Right cardiac atrium (tissue), 5 donors: ENCODE measurements at places on chromosomes 12 and 14.

- DNase-seq: peak; percentile 52
Measured at GRCh38 chr12:54463034-54463433, 10.4 kb downstream of the GTSF1 start.

DNA sequence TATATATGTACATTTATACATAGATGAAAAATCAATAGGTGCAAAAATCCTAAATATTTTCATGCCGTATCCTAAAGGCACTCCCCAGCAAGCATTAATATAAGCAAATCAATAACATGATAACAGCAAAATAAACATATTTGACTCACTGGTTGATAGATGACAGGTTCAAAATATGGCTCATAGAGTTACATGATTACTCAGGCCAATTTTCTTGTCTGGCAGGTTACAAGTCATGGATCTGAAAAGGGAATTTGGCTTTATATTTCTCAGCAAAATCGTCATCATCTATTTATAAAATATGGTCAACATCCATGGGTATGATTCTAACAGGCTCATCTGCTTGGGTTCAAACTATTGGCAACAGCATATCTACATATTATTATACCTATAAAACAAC is 34.9 kb upstream of the SYT1 start:
- DNase-seq: no peak

DNA sequence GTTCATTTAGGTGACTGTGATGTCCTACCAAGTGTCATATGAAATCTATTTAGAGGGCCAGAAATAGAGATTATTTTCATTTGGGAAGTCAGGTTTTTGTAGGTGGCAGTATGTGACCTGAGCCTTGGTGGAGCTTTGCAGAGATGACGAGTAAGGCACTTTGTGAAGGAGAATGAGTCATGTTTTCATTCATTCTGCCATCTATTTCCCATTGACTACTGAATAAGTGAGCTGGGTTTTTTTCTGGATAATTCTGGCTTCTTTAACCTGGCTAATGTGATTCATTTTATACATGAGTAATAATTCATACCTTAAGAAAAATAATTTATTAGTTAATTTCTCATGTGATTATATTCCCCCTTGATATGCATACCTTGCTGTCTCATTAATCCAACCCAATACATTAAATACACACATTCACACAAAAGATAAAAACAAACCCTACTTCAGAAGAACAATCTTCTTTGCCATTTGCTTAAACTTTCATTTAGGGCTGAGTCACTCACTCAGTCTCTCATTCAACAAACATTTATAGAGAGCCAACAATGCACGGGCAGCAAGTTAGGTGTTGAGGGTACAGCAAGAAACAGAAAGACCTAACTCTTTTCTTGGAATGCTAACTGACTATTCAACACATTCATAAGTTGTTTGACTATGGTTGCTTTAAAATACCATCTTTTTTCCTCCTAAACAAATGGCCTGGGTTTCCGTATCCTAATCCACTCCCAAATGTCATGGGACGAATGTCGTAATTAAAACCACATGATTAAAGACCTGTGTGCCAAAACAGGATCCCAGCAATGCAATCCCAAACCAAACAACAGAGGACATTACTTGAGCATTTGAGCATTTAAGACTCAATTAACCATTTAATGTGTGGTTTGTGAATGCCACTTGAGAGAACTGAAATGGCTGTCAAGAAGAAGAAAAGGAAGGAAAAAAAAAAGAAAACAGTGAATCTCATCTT is 78.0 kb downstream of the KITLG start:
- no peak for DNase-seq

DNA sequence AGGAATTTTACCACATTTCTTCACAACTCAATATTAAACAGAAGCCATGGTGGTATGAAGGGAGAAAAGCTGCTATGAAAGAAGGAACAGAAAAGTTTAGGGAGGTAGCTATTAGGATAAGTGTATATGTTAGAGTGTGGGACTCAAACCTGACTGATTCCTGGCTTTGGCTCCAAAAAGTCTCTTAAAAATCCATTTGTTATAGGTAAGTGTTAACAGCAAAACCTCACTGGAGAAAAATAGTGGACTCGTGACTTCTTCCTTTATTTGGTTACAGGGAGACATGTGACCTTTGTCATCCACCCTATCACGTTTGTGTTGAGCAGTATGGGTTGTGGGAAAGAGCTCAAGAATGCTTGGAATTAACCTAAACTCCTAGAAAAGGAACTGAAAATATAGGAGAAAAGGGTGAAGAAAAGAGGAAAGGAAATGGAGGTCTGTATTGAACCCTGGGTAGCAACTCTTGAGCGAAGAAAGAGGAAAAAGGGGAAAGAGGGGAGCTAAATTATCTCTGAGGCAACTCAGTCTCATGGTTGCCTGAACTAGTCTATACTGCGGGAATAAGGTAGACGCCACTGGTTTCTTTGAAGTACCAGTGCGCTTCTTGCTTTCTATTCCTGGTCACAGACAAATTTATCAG is 3.6 kb upstream of the EID3 start:
- DNase-seq: no peak

GRCh38 chr12:31119803-31120211 is 46.1 kb downstream of the DDX11 start:
- DNase-seq: peak; percentile 61

GRCh38 chr12:89551747-89552146 is 25.9 kb upstream of the POC1B start:
- DNase-seq: no peak

DNA sequence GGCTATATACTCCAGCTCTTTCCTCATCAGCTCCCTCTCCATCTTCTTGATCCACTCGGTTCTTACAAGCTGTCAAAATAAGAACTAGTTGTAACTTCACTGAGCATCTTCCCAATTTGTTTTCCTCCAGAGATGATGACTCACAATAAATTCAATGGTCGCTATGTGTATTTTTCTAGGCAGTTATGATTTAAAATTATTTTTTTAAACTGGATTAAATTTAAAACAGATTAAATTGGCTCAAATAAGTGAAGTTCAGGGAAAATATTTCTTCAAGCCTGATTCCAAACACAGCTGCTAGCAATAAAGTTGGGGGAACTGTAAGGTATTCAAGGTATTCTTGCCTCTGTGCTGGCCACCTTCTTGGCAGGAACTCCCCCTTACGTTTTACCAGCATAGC is 717.7 kb upstream of the USP15 start:
- no peak for DNase-seq

DNA sequence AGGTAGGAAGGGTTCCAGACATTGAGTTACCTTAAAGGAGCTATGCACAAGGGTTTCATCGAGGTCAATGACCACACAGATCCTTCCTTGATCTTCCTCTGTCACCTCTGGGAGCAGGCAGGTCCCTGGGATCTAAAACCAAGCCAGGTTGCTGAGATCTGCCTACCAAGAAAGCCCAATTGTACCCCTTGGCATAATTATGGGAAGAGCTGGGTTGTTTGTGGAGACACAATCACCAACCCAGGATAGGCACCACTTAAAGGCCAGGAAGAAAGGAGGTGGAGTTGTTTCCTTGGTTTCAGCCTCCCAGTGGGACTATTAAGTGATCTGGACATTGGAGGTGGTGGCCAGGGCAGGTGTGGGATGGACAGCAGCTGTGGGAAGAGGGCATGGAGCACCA is 8.4 kb upstream of the AVIL start:
- no peak for DNase-seq

- peak; percentile 34 for DNase-seq
Measured at GRCh38 chr12:8890313-8891085, 23.8 kb upstream of the PHC1 start.

GRCh38 chr12:116384175-116384574 is 106.7 kb upstream of the MED13L start:
- DNase-seq: no peak

GRCh38 chr14:26444822-26445221 is 153.0 kb downstream of the NOVA1 start:
- DNase-seq: no peak

DNA sequence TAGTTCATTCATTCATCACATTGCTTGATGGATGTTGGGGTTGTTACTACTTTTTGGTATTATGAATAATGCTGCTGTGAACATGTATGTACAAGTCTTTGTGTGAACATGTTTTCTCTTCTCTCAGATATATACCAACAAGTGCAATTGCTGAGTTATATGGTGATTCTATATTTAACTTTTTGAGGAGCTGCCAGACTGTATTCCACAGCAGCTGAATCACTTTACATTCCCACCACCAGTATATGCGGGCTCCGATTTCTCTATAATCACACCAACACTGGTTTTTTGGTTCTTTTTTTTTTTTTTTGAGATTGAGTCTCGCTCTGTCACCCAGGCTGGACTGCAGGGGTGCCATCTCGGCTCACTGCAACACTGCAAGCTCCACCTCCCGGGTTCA is 22.2 kb upstream of the PLEKHG6 start:
- DNase-seq: no peak

GRCh38 chr12:57740656-57741412 is 2.3 kb upstream of the AGAP2 start:
- DNase-seq: no peak

DNA sequence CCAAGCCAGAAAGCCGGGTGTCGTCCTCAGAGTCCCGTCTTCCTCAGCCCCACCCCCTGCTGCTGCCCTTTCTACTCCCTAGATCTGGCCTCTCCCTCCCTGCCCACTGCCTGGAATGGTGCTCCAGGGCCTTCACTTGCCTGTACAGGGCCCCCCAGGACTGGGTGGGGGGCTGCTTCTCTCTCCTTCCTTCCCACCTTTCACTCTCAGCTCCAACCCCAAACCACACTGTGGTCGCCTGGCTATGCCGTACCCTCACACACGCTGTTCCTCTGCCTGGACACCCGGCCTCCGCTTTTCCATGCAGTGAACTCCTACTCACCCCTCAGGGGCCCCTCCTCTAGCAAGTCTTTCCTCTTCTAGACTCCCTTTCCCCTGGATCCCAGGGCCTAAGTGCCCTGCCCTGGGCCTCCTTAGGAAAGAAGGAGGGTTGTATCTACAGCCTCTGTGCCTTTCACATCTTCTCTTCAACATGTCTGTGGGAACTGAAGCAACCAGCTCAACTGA is 25.5 kb upstream of the DIO3 start:
- DNase-seq: no peak

- DNase-seq: peak; percentile 83
Measured at GRCh38 chr14:23929822-23930294, 23.7 kb upstream of the DHRS4 start.

GRCh38 chr12:53564278-53564677 is 57.0 kb upstream of the NPFF start:
- DNase-seq: no peak

DNA sequence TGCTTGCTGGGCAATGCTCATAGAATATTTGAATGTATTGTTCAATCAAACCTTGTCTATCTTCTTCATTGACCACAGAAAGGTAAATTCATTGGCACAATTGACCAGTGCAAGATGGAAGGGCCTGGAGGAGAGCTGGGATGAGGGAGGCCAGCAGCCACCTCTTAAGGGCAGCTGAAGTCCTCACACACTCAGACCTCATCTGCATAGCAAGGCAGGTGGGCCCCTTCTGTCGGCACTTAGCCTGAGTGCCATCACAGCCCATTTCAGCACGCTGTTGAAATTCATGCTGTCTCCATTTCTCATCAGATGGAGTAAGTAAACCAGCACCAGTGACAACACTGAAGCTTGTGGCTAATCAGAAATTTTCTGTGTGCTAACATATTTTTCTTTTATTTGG is 25.4 kb upstream of the HMGA2 start:
- no peak for DNase-seq

DNA sequence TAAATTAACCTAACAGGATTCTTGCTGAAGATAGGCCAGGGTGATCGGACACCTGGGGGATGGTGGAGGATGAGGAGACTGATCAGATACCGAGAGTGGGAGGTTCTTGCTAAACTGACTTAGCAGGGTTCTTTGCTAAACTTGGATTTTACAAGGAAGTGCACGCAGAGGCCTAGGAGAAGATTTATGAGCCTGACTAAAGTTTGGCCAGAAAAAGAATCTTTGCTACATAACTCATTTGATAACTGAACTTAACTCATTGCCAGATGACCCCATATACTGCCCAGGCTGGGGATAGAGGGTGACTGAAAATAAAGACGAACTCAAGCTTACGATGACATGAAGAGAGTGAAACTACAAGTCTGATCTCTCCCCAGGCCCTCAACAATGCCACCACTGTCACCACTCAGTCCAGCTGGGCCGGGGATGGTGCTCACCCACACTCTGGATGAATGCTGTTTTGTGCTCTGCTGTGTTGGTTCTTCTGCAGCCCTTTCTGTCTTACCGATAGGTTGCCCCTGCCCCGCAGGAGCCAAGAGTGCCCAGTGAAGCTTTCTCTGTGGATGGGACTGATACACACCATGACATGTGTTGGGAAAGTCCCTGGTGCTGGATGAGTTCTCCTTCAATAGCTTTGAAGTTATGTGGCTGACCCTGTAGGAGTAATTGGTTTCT is 29.0 kb downstream of the PPFIBP1 start:
- no peak for DNase-seq

GRCh38 chr14:39028620-39029019 is 74.4 kb downstream of the SEC23A start:
- no peak for DNase-seq

- DNase-seq: no peak
Measured at GRCh38 chr12:24460099-24460498, 488.8 kb downstream of the BCAT1 start.

GRCh38 chr12:54388237-54389133 is 4.0 kb upstream of the ZNF385A start:
- DNase-seq: peak; percentile 12

- no peak for DNase-seq
Measured at GRCh38 chr12:243381-243780, 19.3 kb downstream of the SLC6A13 start.

DNA sequence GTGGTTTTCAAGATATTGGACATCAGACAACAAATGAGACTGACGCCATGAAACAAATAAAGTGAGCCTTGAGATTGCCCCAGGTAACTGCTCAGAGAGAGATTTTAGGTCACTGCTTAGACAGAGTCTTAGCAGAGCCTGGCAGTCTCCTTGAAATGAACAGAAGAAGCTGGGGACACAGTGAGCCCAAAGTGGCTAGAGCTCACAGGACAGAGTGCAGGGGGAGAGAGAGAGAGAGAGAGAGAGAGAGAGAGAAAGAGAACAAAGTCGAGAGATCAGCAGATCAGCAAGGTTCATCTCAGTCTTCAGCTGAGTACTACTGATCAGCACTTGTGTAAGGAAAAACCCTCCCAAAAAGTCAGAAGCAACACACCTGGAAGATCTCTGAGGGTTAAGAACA is 147.4 kb downstream of the RMST start:
- DNase-seq: no peak

DNA sequence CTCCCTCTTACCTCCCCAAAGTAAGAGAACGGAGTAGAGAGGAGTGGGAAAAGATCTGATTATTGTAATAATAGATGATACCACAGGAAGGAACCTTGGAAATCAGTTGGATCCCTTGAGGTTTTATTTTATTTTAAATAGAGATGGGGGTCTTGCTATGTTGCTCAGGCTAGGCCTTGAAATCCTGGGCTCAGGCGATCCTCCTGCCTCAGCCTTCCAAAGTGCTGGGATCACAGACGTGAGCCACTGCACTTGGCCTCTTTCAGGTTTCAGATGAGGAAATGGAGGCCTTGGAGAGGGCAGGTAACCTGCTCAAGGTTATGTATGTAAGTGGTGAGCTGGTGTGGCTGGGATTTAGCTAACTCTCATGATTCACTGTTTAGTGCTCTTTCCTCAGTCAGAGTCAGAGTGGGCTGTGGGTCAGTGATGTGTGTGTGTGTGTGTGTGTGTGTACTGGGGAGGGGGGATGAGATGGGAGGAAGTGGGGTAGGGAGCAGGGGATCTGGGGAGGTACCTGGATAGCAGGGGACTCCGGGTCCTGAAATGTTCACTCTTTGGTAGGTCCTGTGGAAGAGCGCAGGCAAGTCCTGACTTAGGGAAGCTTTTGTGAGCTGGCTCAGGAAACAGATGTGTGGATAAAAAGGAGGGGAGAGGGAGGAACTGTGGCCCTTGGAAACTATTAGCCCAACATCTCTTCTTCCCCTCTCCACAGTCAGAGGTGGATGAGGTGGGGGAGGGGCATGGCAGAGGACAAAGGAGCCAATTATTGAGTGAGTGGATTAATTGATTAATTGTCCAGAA is 4.7 kb upstream of the CISTR start:
- DNase-seq: no peak
